ENCODE measurements at places on chromosomes 1 and 21.

DNA sequence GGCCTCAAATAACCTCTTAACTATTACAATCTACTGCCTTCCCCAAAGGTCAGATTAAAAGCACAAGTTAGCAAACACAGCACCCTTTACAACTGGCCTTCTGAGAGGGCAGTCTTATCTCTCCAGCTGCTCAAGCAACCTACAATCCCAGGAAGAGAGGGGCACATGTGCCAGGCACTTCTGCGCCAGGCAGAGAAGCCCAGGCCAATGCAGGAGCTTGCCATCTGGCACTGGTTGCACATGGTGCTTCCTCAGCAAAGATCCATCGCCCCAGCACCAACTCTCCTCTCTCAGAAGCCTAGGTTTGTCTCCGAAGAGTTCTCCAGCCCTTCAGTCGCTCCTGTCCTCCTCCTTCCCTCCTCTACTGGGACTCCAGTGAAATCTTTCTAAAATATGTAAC, 2.5 kb downstream of the STK40 start:
- no peak for DNase-seq

- DNase-seq = no peak
These were observed 3.1 kb upstream of the LIN9 start for GRCh38 chr1:226312065-226312464.

DNA sequence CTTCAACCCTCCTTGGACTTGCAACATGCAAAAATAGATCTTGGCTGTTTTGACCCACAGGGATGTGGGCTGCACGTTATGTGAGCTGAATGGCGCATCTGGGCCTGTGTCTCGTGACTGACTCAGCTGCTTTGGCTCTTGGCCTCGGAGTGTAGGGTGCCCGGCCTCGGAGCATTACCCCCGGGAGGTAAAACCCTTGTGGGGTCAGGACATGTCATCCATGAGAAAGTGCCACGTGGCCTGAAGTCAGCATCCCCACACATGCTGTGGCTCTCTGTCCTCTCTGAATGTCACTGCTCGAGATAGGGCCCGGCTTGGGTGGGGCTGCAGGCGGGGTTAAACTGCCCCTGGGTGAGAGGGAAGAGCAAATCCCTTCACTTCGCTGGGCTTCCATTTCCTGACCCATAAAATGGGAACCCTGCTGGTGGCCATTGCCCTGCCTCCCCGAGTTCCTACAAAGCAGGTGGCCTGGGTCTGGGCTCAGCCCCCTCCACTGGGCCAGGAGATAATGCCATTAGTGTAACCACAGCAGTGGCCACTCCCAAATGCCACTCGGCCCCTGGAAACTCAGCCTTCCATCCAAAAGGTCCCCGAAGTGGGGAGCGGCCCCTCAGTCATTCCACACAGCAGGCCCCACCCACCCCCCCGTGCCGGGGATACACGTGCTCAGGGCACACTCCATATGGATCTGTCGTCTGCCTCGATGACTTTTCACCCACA, 22.8 kb upstream of the TSPEAR start:
- no peak for DNase-seq

- no peak for DNase-seq
These were observed 724 bp downstream of the ST7L start for GRCh38 chr1:112618114-112618720.

GRCh38 chr1:204123376-204123775, 28.5 kb downstream of the ETNK2 start:
- DNase-seq = no peak

DNA sequence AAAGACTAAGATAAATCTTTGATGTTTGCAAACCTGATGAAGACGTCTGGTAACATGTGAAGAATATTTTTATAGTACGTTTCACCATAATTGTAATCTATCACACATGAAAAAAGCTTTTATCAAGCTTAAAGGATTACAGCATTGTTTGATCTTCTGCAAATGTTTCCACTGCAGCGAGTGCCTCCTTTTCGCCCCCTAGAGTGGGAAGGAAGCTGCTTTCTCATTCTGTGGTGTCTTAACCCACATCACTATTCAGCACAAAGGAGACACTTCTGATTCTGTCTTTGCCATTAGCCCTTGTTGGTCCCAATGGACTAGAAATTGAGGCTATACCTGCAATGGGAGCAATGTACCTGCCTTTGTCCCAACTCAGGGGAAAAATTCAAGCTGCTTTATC, 46.0 kb upstream of the IL12RB2 start:
- DNase-seq = no peak

DNA sequence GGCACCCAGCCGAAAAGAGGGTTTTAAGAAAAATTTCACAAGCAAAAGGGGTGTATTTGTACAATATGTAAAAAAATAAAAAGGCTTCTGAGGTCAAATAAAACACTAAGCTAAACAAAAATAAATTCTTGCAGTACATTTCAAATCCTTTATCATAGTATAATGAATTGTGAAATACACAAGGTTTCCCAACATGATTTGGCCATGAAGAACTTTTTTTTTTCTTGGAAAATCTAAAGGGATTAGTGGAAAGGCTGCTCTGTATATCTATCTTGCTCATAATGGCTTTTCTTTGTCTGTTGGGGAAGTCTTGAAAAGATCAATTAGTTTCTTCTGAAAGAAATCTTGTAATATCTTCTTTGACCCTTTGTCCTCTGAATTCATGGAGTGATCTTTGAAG, 593.4 kb downstream of the PLPP3 start:
- DNase-seq = no peak

DNA sequence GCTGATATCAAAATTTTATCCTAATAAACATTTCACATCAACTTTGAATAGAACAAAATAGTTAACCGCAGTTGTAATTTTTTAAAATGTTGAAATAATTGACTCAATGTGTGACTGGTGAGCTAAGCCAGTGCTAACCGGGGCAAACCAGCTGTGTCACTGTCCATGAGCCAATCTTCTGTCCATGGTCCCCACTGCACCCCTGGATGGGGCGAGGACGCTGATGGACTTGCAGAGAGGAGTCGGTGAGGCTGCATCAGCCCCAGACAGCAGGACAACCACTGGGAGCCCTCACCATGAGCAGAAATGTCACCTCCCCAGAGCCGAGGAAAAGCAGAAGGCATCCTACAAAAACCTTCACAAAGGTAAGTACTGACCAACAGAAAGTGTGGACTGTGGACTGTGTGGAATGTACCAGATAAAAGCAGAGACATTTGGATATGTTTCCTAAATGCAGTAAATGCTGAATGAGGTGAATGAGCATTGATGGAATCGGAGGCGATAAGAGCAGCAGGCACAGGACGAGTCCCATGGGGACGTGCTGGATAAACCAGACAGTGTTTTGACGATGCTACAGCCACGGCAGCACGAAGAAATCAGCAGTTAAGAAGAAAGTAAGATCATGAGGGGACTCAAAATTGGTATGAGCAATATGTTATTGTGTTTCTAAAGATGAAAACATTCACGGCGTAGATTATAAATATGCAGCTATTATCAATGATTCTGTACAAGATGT, 115.0 kb upstream of the BACE2 start:
- no peak for DNase-seq

GRCh38 chr1:108028841-108029388, 63.9 kb upstream of the VAV3 start:
- no peak for DNase-seq

GRCh38 chr1:38680801-38681510, 178.6 kb downstream of the RRAGC start:
- no peak for DNase-seq

DNA sequence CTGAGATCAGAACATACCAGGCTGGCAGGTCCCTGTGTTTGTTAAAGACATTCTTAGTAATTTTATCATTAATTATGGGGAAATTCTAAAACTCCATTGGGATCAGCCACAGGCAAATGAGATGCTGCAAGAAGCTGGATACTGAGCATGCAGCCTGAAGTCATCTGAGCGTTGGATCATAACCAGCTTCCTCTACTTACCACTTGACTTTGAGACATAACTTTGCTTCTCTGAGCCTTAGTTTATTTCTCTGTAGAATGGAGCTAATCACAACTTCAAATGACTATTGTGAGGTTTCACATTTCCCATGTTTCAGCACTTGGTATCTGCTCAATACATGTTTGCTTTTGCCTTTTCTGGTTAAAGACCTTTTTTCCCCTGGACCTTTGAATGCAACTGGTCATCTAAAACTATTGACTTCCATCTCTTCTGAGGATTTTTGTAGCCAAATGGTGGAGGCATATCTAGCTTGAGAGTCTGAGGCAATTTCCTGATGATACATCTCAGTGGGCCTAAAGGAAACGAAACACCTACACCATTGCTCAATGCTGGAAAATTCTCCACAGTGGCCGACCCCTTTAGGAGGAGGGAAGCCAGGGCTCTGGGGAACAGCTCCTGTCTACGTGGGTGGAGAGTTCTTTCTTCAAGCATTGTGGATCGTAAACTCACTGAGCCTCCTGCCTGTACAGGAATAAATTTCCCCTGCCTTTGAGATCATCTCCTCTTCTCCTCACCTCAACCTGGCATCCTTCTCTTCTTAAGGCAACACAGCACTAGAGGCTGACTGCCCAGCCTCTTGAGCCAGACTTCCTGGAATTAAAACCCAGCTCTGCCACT, 109.1 kb upstream of the HOOK1 start:
- no peak for DNase-seq

GRCh38 chr1:63886340-63886739, 112.5 kb downstream of the ROR1 start:
- no peak for DNase-seq

GRCh38 chr1:241641773-241642592, 1.8 kb upstream of the CHML start:
- DNase-seq = no peak

DNA sequence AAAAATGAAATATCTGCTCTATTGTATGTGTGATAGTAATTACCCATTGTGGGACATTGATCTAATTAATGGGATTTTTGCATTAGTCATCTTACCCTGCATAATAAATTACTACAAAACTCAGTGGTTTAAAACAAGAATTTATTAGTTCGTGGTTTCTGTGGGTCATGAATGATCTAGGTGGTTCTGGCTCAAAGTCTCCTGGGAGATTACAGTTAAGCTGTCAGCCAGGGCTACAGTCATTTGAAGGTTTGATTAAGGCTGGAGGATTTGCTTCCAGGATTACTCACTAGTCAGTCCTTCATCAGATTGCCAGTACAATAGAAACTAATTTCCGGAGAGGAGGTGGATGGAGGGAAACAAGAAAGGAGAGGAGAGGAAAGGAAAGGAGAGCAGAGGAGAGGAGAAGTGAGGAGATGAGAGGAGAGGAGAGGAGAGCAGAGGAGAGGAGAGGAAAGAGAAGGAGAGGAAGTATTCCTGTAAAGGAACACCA, 60.4 kb upstream of the TNFSF4 start:
- no peak for DNase-seq

DNA sequence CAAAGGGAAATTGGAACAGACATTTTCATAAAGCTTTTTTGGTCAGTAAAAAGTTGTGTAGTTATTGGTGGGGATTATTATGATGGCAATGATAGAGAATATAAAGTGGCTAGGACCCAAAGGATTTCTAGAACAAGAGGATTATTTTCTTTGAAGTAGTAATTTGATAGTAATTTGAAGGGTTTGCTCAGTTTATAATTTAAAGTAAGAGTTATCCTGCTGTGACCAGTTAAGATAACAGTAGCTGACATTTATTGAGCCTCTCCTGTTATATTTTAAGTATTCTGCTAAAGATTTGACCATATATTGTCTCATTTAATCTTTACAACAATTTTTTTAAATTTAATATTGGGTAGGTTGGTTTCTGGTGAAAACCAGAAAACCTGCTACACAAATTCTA, 14.7 kb downstream of the CAPZA1 start:
- no peak for DNase-seq

GRCh38 chr1:244451539-244451950, at the start of gene ADSS2:
Gene ADSS2, minus strand, starts transcription at chr1:244451909. Its CDS starts 92 bp downstream, at chr1:244451817.
- no peak for DNase-seq

DNA sequence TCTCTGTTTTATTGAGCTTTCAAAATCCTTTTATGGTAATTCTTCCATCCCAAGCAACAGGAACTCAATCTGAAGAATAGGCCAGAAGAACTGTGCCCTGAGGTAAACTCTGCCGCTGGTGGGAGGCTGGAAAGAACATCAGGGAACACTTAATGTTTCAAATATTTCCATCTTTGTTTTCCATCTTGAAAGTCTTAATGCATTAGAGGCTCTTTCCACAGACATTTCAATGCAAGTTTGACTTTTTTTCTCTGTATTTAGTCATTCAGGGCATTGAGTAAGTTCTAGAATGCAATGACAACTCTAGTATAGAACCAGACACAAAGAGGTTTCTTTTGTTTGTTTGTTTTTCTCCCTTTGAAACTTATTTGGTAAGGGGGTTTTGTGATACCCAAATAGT, 61.5 kb downstream of the KIAA0040 start:
- no peak for DNase-seq

DNA sequence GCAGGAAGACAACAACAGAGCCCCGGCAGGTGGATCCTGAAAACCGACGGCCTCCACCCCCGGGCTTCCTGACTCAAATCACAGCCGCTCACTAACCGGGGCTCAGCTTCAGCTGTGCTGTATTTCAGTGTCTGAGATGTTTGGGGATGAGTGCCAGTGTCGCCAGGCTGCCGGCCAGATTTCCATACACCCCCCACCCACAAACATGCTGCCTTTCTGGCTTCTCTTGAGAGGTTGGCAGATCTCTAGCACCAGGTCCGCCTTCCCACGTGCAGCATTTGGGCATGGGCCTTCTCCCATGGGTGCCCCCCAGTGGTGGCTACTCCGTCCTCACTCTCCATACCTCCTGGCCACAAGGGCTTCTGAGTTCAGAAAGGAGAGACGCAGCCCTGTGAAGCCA, 34.8 kb downstream of the KCNAB2 start:
- no peak for DNase-seq

- no peak for DNase-seq
These were observed 137.6 kb upstream of the RUNX3 start for GRCh38 chr1:25067518-25068251.

- no peak for DNase-seq
These were observed 107.3 kb upstream of the HNRNPU start for GRCh38 chr1:244971552-244972216.

DNA sequence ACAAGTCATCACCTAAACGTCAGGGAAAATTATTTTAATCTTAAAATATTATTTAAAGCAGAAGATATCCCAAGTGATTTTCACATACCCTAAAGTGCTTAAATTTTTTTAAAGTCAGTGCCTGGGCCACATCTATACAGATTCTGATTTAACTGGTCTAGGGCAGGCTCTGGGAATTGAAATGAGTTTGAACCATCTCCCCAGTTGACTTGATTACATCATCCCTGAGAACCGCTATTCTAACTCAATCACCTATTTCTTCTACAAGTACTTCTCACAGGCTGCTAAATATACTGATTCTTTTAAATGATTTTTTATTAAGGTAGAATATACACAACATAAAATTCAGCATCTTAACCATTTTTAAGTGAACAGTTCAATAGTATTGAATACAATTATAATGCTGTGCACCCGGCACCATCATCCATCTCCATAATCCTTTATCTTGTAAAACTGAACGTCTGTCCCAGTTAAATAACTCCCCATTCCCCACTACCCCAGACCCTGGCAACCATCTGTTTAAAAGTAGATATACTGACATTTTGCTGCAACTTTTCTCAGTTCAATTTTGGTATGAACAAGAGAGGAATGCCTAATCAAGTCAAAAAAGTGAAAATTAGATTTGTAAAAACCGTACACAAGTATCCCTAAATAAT, 19.5 kb downstream of the GART start:
- no peak for DNase-seq
